SHP77 (cell line): ENCODE measurements at places on chromosomes 7 and 10.

DNA sequence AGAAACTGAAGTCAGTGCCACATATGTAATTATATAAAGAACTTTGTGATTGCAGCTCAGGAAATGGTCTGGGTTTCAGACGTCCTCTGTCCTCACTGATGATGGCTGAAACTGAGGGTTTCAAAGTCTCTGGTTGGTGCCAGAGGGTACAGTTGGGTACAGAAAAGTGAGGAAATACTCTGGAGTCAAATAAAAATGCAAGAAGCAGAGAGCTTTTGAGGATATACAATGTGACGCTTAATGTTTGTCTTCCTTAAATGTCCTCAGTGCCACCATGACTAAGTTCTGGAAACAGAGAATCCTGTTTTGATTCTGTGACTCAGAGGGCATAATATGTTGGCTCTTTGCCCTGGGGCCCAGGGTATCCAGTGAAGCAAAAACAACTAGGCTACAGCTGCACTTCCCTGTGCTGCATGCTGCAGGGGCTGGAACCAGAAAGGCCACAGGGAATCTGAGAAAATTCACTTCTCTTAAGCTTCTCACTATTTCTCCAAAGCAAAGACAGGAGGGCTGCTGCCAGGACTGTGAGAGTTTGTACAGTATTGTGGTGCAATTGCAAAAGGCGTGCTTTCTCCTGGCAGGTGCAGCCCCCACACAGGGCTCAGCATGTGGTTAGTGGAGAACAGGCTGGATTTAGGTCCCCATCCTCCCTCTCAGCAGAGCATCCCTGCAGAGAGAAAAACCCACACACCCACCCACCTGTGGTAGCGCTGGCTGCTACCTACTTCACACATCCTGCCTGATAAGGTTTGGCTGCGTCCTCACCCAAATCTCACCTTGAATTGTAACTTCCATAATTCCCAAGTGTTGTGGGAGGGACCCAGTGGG is 169.5 kb upstream of the SVIL start:
- DNase-seq: peak; percentile 77

DNA sequence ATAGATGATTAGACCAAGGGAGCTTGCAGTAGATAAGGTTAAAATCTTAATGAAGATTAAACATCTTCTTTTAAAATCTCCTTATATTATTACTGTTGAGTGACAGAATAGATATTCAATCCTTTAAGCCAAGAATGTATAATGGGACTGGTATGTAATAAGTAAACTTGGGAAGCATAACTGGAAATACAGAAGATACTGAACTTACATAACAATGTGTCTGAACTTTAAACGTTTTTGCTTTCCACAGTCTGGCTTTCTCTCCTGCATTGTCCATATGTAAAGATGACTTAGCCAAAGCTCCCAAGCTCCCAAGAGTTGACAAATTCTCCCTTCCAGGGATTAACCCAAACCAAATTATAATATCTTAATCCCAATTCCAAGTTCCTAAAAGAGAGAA is 129.8 kb downstream of the KCND2 start:
- no peak for DNase-seq

DNA sequence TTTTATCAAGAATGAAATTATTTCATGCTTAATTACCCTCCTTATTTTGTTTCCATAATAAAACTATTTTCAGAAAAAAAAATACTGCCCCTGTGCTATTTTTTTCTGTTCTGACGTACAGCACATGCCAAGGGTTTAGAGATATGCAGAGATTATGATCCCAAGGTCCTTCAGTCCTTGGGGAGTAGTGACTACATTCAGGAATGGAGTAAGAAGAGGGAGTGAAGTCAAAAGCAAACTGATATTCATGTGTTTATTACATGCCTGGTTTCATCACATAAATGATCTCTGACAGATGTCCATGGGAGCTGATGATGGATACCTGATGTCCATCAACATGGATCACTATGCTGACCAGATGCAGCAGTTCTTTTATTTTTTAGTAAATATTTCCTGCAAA is 17.2 kb downstream of the AKAP9 start:
- DNase-seq: no peak

- no peak for DNase-seq
These were observed 9.3 kb upstream of the MCU start for GRCh38 chr10:72682638-72683037.

- DNase-seq: no peak
These were observed 18.7 kb downstream of the FAM25A start for GRCh38 chr10:87038786-87039185.
